ENCODE measurements at places on chromosomes 5 and 9.
A peak's percentile ranks its signal among the peaks of the same experiment; 100 is the strongest.

DNA sequence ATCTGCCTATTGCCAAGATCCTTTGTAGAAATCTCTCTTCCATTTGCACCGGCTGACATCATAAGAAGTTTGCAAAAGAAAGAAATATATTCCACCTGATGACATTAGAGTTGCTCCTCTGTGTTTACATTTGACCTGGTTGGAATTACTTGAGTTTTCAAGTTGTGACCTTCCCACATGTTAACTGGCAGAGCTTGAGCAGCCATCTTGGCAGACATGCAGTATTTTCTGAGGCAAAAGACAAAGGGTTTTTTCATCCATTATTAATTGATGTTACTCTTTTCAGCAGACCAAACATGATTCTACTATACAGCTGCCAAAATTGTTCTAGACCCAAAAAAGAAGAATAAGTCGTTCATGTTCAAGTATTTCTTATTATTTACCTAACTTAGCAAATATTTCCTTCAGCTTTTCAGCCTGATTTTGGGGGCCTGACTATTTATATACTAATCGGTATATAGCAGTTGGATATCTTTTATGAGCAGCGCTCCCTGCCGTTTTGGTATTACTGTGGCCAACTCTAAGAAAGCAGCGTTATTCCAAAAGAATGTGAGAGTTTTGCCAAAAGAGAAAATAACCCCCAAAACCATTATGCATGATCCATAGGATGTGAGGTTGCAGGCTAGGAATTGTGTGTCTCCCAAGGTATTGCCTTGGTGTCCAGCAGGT, 212.9 kb downstream of the PBX3 start:
- no peak for DNase-seq
- no peak overlapping the region for H3K27ac ChIP-seq
- peaks cover 12% of the 10 kb centered on the region for H3K36me3 ChIP-seq
- H3K27me3 ChIP-seq: no peaks in the 10 kb centered on the region
- no peak overlapping the region for H3K4me3 ChIP-seq
- no peaks in the 10 kb centered on the region for H3K4me1 ChIP-seq

DNA sequence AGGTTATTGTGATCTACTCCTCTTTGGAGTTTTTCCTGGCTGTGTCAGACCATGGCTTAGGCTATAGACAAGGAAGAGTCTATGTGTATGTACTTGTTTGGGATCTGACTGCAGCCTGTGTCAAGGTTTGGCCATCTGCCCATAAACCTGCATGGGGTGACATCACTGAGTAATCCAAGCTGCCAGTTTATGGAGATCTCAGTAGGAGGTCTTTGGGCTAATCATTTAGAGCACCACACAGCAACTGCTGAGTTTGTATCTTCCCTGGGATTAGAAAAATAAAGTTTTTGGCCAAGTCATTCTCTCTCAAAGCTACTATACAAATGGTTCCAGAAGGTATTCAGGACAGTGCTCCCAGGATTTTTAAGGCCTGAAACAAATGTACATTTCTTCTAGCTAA, 65.5 kb upstream of the HSPB3 start:
- no peak for DNase-seq
- H3K4me1 ChIP-seq: peaks cover 56% of the 10 kb centered on the region
- H3K27ac ChIP-seq: peak overlapping the region; percentile 79
- H3K36me3 ChIP-seq: no peaks in the 10 kb centered on the region
- no peaks in the 10 kb centered on the region for H3K27me3 ChIP-seq
- no peak overlapping the region for H3K4me3 ChIP-seq

GRCh38 chr5:138610918-138611677, 35.9 kb upstream of the HSPA9 start:
- DNase-seq: no peak
- no peaks in the 10 kb centered on the region for H3K36me3 ChIP-seq
- peaks cover 28% of the 10 kb centered on the region for H3K4me1 ChIP-seq
- peak overlapping the region; percentile 52 for H3K27ac ChIP-seq

GRCh38 chr9:109499631-109500410, 1.7 kb upstream of the PTPN3 start:
- H3K36me3 ChIP-seq: no peaks in the 10 kb centered on the region
- H3K27ac ChIP-seq: peak overlapping the region; percentile 57
- peaks cover 21% of the 10 kb centered on the region for H3K4me1 ChIP-seq
- peak overlapping the region; percentile 73 for H3K4me3 ChIP-seq
- H3K27me3 ChIP-seq: peaks cover 27% of the 10 kb centered on the region

- peak overlapping the region; percentile 18 for H3K27ac ChIP-seq
- DNase-seq: no peak
- no peaks in the 10 kb centered on the region for H3K36me3 ChIP-seq
- peaks cover 4% of the 10 kb centered on the region for H3K4me1 ChIP-seq
Measured at GRCh38 chr9:99606957-99607356, 214.7 kb upstream of the NR4A3 start.

DNA sequence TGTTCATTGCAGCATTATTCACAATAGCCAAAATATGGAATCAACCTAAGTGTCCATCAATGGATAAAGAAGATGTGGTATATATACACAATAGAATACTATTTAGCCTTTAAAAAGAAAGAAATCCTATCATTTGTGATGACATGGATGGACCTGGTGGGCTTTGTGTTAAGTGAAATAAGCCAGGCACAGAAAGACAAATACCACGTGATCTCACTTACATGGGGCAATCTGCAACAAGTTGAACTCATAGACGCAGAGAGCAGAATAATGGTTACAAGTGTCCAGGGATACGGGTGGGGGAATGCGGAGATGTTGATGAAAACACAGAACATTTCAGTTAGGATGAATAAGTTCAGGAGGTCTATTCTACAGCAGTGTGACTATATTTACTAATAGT, 66.4 kb upstream of the ALDH1B1 start:
- no peak for DNase-seq
- H3K4me3 ChIP-seq: no peak overlapping the region
- H3K36me3 ChIP-seq: peaks cover 1% of the 10 kb centered on the region

GRCh38 chr9:738209-738915, 103.1 kb upstream of the DMRT1 start:
- H3K4me3 ChIP-seq: no peak overlapping the region
- peak overlapping the region; percentile 92 for H3K27ac ChIP-seq
- peaks cover 41% of the 10 kb centered on the region for H3K36me3 ChIP-seq
- peaks cover 35% of the 10 kb centered on the region for H3K4me1 ChIP-seq
- DNase-seq: no peak
